COLO829 (cell line): ENCODE measurements at places on chromosomes 5 and 9.

DNA sequence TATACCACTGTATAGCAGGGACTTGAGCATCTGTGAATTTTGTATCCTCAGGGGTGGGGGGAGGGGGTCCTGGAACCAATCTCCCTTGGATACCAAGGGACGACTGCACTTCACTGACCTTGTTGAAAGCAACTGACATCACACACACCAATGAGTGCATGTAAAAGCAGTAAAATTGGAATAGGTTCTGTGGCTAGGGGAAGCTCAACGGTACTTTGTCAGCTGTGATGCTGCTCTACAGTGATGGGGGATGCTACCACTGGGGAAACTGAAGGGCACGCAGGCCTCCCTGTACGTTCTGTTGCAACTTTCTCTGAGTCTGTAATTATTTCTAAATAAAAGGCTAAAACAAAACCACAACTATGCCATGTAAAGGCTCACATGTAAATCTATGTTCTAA is 47.0 kb upstream of the RETREG1 start:
- DNase-seq = no peak

GRCh38 chr5:131363811-131364506 is 100.1 kb downstream of the CDC42SE2 start:
- no peak for DNase-seq

- no peak for DNase-seq
Observed at GRCh38 chr5:105978011-105978410, 1692.7 kb downstream of the EFNA5 start.

GRCh38 chr5:180080486-180081280 is 9.1 kb upstream of the RNF130 start:
- no peak for DNase-seq

DNA sequence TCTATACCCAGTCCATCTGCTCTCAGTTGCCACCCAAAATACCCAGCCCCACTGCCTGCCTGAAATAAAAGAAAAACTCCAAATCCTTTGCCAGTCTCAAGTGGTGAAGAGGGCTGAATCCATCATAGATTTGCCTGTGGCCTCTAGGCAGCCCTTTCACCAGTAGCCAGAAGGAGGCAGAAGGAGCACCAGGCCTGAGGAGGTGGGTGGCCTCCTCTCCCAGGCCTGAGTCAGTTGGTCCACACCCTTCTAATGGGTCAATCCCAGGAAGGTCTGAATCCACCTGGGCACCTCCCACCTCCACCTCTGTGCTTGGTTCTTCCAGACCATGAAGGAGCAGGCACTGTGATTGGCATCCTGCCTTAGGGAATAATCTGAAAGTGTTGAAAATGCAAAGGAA is 97.0 kb downstream of the DAPK1 start:
- DNase-seq = no peak

- DNase-seq = no peak
Observed at GRCh38 chr5:93246090-93246855, 334.7 kb downstream of the NR2F1-AS1 start.

- peak; percentile 43 for DNase-seq
Observed at GRCh38 chr5:76689321-76690036, 26.4 kb upstream of the F2R start.

DNA sequence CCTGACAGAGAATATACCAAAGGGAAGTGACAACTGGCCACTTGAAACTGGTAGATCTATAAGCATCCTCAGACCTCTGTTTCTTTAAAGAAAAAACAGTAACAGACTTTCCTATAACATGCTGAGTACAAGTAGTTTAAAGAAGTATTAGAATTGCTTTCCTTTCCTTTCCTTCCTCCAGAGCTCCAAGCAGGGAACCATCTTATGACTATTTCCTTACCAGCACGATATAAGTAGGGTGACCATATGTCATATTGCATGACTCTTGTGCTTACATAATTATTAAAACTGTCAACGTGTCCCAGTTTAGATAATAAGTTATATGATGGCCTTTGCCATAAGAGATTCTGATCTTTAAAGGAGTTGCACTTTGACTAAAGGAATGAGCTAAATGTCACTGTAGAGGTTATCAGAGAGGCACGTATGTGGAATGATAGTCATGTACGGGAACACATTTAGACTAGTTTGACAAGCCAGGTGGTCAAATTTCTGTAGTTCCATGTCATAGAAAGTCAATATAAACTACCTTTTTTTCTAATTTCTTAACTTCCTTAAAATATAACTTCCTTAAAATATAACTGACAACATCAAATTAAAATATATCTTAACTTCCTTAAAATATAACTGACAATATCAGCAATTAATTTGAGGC is 212.7 kb upstream of the CD180 start:
- no peak for DNase-seq

- DNase-seq = peak; percentile 21
Observed at GRCh38 chr9:14428781-14429230, 114.9 kb upstream of the NFIB start.

- DNase-seq = no peak
Observed at GRCh38 chr9:129624947-129625346, 1.0 kb upstream of the NTMT1 start.

DNA sequence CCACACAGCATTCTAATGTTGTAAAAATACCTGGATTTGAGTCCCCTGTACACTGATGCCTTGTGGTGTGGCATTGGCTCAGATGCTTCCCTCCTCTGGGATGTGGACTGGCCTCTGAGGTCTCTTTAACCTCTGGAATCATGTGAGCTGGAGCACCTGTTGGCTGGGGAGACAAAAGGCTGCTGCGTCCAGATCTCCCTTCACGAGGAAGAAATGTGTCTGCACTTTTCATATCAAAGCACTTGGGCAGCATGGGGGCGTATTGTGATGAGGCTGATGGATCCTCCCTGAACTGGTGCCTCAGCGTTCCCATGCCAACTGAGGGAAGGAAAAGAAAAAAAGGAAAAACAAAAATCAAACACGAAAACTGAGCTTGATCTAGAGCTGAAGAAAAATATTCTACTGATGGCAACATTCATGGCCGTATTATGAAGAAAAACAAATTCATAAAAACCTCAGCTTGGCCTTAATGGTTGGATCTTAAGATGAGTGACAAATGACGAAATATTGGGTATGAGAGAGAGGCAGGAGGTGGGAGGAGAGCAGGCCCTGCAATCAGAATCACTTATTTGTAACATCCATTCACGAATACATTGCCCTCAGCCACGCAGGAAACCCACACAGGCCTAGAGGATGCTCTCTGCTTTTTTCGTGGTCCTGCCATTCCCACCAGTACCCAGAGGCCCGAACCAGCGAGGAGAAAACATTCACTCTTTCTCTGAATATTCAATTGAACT is 26.2 kb downstream of the GRIA1 start:
- DNase-seq = no peak
